ENCODE measurements at places on chromosomes 13 and 19. TPM values are rescaled to one million over a fixed set of nuclear protein-coding genes. Genes with fewer than 3 reads are reported as not detected.

DNA sequence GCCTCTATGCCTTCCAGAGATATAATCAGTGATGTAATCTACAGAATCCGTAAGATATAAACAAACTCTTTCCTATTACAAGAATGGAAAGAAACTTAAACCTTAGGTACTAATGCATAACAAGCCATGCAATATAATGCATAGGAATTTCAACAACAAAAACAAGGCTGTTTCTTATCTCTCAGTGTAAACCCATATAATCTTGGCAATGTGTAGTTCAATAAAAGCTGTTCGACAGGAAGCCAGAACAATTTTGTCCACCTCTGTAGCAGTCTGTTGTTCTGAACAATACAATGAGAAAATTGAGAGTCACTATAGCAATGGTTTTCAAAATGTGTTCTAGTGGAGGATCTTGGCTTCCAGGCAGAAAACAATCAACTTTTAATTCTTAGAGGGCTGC, 111.5 kb upstream of the FREM2 start:
- H3K27ac ChIP-seq = no peak overlapping the region
- H3K4me1 ChIP-seq = no peaks in the 10 kb centered on the region
- no peak for DNase-seq
- H3K36me3 ChIP-seq = no peaks in the 10 kb centered on the region
- no peaks in the 10 kb centered on the region for H3K27me3 ChIP-seq

CCDC70 gene
- total RNA-seq = not detected

NLRP7 gene
- 0.69 TPM for total RNA-seq

- no peak overlapping the region for H3K27ac ChIP-seq
- H3K4me3 ChIP-seq = no peak overlapping the region
- H3K4me1 ChIP-seq = no peaks in the 10 kb centered on the region
- no peaks in the 10 kb centered on the region for H3K36me3 ChIP-seq
- no peak for DNase-seq
These were observed 15.8 kb downstream of the CFAP97D2 start for GRCh38 chr13:114194853-114195252.

DNA sequence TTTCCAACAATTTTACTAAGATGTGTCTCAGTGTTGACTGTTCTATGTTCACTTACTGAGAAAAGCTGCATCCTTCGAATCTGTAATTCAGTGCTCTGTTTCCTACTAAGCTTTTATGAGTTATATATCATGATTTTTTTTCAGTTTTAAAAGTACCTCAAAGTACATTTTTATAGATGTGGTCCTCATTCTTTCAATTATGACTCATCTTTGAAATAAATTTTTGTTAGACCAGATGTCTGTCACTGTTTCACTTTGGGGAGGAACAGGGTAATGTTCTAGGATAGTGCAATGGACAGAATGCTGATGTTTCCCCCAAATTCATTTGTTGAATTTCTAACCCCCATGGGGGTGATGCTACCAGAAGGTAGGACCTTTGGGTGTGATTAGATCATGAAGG, 74.8 kb downstream of the NALCN start:
- no peak overlapping the region for H3K27ac ChIP-seq
- no peaks in the 10 kb centered on the region for H3K36me3 ChIP-seq
- H3K4me1 ChIP-seq = no peaks in the 10 kb centered on the region
- H3K4me3 ChIP-seq = no peak overlapping the region
- no peak for DNase-seq

FFAR2 gene
- total RNA-seq = 0.46 TPM

MBD3L2 gene
- total RNA-seq = not detected

GRCh38 chr13:65095161-65096082, 2134.7 kb downstream of the PCDH9 start:
- H3K27me3 ChIP-seq = no peaks in the 10 kb centered on the region
- no peak overlapping the region for H3K27ac ChIP-seq
- no peak for DNase-seq
- H3K4me1 ChIP-seq = peaks cover 3% of the 10 kb centered on the region

DNA sequence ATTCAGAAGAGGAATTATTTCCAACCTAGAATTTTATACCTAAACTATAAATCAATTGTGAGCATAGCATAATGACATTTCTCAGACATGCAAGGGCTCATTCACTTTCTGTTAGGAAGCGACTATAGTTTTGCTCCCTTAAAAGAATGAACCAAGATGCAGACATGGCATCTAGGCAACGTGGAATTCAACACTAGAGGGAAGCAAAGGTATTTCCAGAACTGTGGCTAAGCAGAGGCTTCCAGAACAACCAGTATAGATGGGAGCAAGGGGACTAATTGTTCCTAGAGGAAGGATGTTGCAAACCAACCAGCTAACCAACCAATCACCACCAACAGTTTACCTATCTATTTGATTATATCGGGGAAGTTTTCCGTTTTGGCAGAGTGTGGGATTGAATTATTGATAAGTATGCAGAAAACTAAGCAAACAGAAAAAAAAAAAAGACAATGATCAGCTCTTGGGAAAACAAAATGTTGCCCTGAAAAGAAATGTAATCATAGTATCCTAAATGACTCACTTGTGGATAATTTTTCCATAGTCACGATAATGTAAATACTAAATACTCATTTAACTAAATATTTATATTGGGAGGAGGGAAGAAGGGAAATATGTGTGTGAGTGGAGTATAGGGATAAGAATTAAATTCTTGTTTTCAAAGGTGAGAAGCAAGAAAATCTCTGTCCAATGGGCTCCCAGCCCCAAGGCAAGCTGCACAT, 21.1 kb downstream of the ARL11 start:
- no peak overlapping the region for H3K27ac ChIP-seq
- peaks cover 1% of the 10 kb centered on the region for H3K27me3 ChIP-seq
- peaks cover 8% of the 10 kb centered on the region for H3K4me1 ChIP-seq
- no peak overlapping the region for H3K4me3 ChIP-seq
- DNase-seq = no peak
- H3K36me3 ChIP-seq = no peaks in the 10 kb centered on the region

YJEFN3 gene
- total RNA-seq = 5.2 TPM

DNA sequence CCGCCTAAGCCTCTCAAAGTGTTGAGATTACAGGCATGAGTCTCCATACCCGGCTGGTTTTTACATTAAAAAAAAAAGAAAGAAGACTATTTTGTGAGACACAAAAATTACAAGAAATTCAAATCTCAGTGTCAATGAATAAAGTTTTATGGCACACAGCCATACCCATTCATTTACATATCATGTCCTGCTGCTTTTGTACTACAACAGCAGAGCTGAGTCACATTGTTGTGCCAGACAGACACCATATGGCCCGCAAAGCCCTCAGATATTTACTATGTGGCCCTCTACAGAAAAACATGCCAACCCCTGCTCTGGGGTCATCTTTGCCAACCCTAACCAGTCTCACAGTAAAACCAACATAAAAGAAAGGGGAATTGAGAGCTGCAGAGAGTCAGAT, 5.3 kb downstream of the SMIM7 start:
- H3K27ac ChIP-seq = no peak overlapping the region
- peaks cover 8% of the 10 kb centered on the region for H3K4me1 ChIP-seq
- H3K36me3 ChIP-seq = peaks cover 52% of the 10 kb centered on the region
- H3K4me3 ChIP-seq = peak overlapping the region; percentile 60

SPC24 gene
- 17.0 TPM for total RNA-seq

DNA sequence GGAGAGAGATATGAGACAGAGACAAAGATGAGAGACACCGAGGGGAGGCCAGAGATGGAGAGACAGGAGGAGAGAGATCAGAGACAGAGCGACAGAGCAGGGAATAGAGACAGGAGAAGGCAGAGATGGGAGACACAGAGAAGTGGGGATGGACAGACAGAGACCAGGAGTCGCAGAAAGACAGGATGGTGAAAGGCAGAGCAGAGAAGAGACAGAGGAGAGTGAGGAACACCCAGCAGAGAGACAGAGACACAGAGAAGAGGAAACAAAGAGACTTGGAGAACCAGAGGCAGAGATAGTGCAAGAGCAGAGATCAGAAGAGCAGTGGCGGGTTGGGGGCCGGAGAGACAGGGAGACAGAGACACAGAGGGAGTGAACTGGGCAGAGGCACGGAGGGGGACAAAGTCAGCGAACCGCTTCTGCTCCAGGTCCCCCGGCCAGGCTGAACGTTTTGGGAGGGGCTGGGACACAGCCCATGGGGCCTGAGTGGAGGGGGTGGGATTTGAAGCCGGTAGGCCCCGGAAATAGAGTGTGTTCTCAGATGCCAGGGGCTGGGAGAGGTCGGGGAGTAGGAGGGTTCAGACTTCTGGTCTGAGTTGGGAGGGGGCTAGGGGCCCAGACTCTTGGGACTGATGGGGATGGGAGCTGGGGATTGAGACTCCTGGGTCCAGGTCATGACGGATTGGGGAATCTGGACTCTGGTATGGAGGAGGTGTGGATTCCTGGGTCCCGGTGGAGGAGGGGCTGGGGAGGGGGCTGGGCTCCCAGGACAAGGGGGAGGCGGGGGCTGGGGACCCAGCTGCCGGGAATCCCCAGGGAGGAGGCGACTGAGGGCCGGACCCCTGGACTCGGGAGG, 654 bp downstream of the ZNF579 start:
- peaks cover 24% of the 10 kb centered on the region for H3K4me1 ChIP-seq
- peaks cover 23% of the 10 kb centered on the region for H3K36me3 ChIP-seq
- peak overlapping the region; percentile 89 for H3K27ac ChIP-seq

GRCh38 chr13:110233181-110233950, 73.6 kb downstream of the COL4A1 start:
- H3K36me3 ChIP-seq = peaks cover 64% of the 10 kb centered on the region
- peak overlapping the region; percentile 91 for H3K27ac ChIP-seq
- peaks cover 23% of the 10 kb centered on the region for H3K27me3 ChIP-seq

DNA sequence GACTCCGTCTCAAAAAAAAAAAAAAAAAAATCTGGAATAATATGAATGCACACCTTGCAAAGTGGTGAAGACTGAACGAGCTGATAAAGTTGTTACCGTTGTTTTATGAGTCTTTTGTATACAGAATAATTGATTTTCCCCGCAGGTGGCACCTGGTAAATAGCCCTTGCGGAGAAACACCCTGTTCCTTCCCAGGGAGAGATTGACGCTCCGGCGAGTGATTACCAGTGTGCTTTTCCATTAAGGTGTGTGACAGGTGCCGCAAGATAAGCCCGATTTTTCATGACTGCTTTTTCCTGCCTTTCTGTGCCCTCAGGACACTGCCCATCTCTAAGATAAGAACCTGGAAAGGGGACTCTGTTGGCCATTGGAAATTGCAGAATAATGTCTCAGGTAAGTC, 943 bp downstream of the ZNF302 start:
- H3K27me3 ChIP-seq = peaks cover 16% of the 10 kb centered on the region
- H3K4me3 ChIP-seq = peak overlapping the region; percentile 98
- H3K36me3 ChIP-seq = peaks cover 42% of the 10 kb centered on the region
- H3K4me1 ChIP-seq = peaks cover 14% of the 10 kb centered on the region
- peak overlapping the region; percentile 90 for H3K27ac ChIP-seq

CCL25 gene
- total RNA-seq = not detected

All from endothelial cell (in vitro differentiated cells).